ENCODE measurements at places on chromosomes 5 and 9.

DNA sequence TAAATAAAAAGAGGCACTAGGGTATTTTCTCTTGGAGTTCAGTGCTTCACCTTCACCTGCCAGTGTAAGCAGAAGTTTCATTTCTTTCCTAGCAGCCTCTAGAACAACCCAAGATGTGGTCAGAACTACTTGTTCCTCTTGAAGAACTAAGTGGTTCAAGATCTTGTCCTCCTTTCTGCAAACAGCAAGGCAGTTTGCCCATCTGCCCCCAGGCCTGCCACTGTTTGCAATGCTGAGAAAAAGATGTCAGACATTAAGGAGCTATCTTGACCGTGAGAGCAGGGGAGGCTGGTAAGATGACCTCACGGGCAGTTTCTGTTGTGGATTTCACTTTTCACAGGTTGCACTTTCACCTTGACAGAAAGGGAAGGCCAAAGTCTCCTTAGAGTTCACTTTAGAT, 52.0 kb upstream of the KLF4 start:
- no peaks in the 10 kb centered on the region for H3K4me1 ChIP-seq
- H3K27ac ChIP-seq, result no peak overlapping the region
- H3K36me3 ChIP-seq, result no peaks in the 10 kb centered on the region
- H3K4me3 ChIP-seq, result no peak overlapping the region
- no peaks in the 10 kb centered on the region for H3K27me3 ChIP-seq

DNA sequence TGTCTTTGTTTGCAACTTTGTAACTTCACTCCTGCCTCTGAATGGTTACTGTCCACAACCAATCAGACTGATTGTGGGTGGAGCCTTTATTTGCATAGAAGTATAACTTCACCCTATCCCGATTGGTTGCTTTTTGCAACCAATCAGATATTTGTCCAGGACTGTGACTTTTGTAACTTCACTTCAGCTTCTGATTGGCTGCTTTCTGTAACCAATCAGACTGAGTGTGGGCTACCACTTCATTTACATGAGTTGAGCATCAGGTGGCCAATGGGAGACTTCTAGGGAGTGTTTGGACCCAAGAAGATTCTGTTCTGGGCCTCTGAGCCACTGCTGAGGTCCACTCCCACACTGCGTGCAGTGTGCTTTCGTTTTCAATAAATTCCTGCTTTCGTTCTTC, 1810.7 kb upstream of the CDH6 start:
- no peaks in the 10 kb centered on the region for H3K4me1 ChIP-seq
- no peaks in the 10 kb centered on the region for H3K27me3 ChIP-seq
- no peaks in the 10 kb centered on the region for H3K36me3 ChIP-seq
- no peak overlapping the region for H3K27ac ChIP-seq
- no peak overlapping the region for H3K4me3 ChIP-seq

- no peak overlapping the region for H3K27ac ChIP-seq
- no peaks in the 10 kb centered on the region for H3K27me3 ChIP-seq
- H3K4me1 ChIP-seq, result peaks cover 11% of the 10 kb centered on the region
- H3K4me3 ChIP-seq, result no peak overlapping the region
Observed at GRCh38 chr9:135471791-135472640, 7.6 kb upstream of the PPP1R26 start.

DNA sequence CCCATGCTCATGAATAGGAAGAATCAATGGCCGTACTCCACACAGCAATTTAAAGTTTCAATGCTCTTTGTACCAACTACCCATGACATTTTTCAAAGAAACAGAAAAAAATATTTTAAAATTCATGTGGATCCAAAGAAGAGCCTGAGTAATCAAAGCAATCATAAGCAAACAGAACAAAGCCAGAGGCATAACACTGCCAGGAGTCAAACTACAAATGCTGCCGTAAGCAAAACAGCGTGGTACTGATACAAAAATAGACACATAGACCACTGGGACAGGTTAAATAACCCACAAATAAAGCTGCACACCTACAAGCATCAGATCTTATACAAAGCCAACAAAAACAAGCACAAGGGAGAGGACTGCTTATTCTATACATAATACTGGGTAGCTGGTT, 107.7 kb downstream of the CHSY3 start:
- no peak overlapping the region for H3K27ac ChIP-seq
- no peaks in the 10 kb centered on the region for H3K4me1 ChIP-seq
- no peak overlapping the region for H3K4me3 ChIP-seq
- no peak for DNase-seq
- no peaks in the 10 kb centered on the region for H3K27me3 ChIP-seq

GRCh38 chr5:87195104-87195591, 72.5 kb upstream of the RASA1 start:
- no peak overlapping the region for H3K27ac ChIP-seq
- H3K27me3 ChIP-seq, result no peaks in the 10 kb centered on the region
- no peak overlapping the region for H3K4me3 ChIP-seq
- H3K36me3 ChIP-seq, result no peaks in the 10 kb centered on the region
- no peaks in the 10 kb centered on the region for H3K4me1 ChIP-seq

DNA sequence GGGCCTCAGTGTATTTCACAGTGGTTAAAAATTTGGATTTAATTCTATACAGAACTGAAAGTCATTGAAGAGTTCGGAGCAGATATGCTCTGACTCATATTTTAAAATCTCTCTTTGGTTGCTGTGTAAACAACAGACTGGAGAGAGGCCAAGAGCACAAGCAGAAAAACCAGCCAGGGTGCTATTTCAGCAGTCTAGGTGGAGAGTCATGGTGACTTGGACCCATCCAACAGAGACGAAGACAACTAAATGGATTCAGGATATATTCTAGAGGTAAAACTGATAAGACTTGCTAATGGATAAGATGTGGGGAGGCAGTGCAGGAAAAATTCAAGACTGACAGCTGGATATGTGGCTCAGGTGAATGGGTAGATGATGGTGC, 168.9 kb downstream of the MAPKAP1 start:
- no peaks in the 10 kb centered on the region for H3K27me3 ChIP-seq
- H3K4me3 ChIP-seq, result no peak overlapping the region
- no peaks in the 10 kb centered on the region for H3K4me1 ChIP-seq
- H3K27ac ChIP-seq, result no peak overlapping the region

GRCh38 chr5:135662061-135662481, 83.3 kb upstream of the CXCL14 start:
- H3K36me3 ChIP-seq, result no peaks in the 10 kb centered on the region
- no peak for DNase-seq
- no peaks in the 10 kb centered on the region for H3K27me3 ChIP-seq
- H3K27ac ChIP-seq, result no peak overlapping the region
- no peaks in the 10 kb centered on the region for H3K4me1 ChIP-seq

DNA sequence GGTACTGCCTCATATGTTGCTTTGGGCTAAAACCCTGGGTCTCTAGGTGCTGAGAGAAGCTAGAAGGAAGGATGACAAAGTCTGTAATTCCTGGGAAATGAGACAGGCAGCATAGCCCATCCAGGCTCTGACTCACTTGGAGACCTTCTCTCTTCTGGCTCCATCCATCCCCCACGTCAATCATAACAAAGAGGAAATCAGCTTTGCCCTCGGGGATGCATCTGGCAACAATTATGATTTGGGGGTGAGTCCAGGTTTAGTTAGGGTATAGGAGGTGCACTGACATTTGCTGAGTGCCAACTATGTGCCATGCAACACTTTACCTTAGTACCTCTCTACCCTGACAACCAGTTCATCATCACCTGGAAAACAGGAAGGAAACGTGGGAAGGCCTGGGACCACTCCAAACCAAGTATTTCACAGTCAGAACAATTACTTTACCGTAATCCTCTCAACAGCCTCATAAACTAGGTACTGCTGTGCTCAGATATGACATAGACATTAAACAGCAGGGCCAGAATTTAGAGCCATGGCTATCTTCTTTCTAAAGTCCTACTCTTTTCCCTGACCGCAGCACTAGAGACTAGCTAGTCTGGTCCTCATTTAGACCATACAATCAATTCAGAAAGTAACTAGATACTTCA, 39.1 kb upstream of the GZMA start:
- H3K36me3 ChIP-seq, result no peaks in the 10 kb centered on the region
- no peaks in the 10 kb centered on the region for H3K4me1 ChIP-seq
- DNase-seq, result no peak
- no peak overlapping the region for H3K4me3 ChIP-seq
- H3K27me3 ChIP-seq, result no peaks in the 10 kb centered on the region

All from CD14-positive monocyte (primary cell).